Right lobe of liver (tissue), 6 donors: ENCODE measurements at places on chromosomes 13 and 19.

GRCh38 chr19:46205183-46205984 is 24.2 kb upstream of the IGFL1 start:
- DNase-seq = no peak

DNA sequence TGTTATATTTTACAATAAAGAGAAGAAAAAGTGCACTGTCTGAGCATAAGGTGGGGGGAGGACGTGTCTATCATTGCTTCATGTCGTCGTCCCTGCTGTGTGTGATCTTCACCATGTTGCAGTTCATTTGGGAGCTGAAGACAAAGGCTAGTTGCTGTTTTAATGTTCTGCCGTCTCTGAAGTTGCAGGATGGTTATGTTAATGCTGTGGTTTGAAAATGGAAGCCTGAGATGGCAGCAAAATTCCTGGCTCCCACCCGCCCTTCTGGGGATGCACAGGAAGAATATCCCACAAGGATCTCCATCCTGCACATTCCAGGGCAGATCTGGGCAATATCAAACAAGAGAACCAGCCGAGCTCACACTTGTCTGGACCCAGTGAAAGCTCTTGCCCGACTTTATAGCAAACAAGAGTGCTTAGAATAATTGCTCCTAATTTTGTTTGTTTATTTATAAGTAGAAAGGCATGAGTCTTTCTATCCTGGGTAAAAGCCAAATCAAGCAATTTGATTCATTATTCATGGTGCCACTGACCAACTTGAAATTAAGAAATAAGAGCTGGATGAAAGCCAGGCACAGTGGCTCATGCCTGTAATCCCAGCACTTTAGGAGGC is 110.3 kb upstream of the ABCC4 start:
- no peak for DNase-seq

GRCh38 chr19:15432629-15433518 is 14.1 kb upstream of the AKAP8L start:
- peak; percentile 94 for DNase-seq

GRCh38 chr19:50252111-50252886 is 48.9 kb downstream of the MYH14 start:
- no peak for DNase-seq

DNA sequence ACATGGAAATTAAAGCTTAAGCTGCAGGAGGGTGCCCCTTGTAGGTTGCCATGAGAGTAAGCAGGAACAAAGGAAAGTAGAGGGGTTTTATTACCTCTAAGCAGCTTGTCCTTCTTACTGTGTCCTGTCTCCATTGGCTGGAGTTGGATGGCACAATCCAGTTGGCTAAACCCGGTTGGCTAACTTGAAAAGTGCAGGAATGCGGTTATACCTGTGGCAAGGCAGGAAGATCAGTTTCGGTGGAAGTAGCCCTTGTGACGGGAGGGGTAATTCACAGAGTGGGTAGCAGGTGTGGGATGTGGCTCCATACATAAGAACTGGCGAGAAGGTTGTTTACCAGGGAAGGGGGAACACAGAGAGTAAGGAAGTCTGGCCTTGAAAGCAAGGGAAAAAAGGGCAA is 3.2 kb downstream of the ZNF726 start:
- DNase-seq = no peak

DNA sequence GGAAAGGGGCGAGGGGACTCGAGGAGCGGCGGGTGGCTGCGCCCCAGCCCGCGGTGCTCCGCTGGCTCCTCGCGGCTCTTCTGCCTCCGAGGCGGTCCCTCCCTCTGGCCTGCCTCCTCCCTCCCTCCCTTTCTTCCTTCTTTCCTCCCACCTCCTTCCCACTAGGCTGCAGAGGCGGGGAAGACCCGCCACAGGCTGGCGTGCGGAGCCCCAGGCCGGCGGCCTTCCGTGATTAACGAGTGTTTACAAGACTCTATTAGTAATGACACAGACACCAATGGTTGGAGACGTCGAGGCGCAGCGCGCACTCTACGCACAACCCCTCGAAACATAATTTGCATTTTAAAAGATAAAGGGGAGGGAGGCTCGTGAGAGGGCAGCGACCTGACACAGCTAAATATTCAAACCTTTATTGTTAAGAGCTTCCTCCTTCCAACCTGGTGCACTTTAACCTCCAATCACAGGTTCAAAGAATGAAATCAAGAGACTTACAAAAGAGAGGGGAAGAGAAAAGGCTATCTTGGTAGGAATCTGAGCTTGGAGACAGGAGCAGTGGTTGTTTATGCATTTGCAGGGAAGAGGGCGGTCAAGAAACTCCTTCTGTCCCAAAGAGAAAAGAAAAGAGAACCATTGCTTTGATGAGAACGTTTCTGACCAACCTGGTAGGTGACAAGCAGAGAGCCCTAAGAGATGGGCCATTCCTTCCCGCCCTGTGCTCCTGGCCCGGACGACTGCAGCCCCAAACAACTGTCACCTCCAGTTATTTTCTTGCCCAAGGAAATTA is at the start of gene CDX2:
TSS of gene CDX2 (minus strand) at position 234 of the 784 bp plus-strand sequence. CDS start 309 bp downstream, outside the sequence.
- DNase-seq = no peak

GRCh38 chr13:42239644-42240043 is 32.3 kb upstream of the AKAP11 start:
- DNase-seq = no peak

GRCh38 chr19:850221-850978 is 1.7 kb upstream of the ELANE start:
- peak; percentile 85 for DNase-seq
